ENCODE measurements at places on chromosomes 7 and 10.
A peak's percentile ranks its signal among the peaks of the same experiment; 100 is the strongest.

DNA sequence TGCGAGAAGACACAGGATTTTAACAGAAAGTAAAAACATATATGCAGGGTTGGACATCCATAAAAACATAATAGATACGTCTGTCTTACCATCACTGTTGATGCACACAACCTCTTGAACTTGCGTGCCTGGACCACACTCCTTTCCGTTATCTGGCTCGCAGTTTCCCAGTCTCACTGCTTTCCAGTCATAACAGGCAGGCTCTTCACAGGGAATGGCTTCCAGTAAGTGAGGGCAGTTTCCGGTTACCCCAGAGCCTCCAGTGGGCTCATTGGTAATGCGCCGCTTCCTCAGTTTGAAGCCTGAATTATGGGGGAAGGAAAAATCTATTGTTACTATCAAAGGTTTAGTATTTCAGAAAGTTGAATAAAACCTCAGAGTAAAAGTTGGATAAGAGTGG, 290.7 kb downstream of the THSD7A start:
- DNase-seq: no peak

- DNase-seq: no peak
These were observed 34.0 kb downstream of the DKK1 start for GRCh38 chr10:52348037-52348564.

DNA sequence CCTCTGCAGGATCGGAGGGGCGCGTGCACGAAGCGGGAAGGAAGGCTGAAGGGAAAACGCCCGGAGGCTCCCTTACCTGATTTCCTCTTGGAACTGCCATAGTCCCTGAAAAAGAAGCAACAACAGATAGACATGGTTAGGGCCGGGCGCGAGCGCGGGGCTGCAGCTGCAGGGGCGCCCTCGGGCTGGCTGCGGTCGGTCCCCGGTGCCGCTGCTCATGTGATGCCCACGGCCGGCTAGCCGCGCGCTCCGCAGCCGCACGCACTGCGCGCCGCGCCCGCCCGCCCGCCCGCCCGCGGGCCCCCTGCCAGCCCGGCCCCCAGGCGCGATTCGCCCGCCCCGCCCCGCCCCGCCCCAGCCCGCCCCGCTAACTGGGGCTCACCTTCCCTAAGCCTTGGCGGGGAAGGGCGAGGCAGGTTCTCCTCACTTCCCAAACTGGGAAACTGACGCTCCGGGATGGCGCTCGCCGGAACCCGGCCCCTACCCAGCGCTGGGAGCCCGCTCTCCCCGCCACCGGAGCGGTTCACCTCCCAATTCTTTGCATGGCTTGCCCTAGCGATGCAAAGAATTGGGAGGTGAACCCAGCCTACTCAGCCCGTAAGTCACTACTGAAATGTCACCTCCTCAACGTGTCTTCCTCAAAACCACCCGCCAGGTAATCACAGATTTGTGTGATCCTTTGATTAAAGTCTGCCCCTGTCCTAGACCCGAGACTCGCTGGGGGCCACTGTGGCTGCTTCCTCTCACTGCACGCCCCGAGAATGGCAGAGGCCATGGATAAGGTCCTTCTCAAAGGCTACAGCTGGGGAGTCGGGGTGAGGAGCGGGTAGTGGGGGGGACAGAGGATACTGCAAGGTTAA, 162.2 kb downstream of the SH3PXD2A start:
- DNase-seq: no peak

GRCh38 chr7:27680610-27681009, 17.9 kb upstream of the HIBADH start:
- peak; percentile 32 for DNase-seq

DNA sequence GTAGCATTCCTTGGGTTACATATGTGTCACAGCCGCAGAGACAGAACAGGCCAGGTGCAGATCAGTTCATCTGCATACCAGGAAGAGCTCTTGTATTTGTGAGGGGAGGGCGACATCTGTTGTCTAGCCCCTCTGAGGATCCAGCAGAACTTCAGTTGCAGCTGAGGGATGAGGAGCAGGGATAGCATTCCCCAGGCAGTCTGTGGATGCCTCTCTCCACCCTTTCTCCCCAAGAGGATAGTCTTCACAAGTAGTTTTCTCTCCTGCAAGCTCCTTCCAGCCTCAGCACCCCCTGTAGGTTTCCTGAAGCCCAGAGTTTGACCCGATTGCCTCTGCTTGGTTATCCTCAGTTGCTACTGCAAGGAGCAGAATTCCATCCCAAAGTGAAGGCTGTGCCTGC, 2.6 kb downstream of the SCD start:
- no peak for DNase-seq

DNA sequence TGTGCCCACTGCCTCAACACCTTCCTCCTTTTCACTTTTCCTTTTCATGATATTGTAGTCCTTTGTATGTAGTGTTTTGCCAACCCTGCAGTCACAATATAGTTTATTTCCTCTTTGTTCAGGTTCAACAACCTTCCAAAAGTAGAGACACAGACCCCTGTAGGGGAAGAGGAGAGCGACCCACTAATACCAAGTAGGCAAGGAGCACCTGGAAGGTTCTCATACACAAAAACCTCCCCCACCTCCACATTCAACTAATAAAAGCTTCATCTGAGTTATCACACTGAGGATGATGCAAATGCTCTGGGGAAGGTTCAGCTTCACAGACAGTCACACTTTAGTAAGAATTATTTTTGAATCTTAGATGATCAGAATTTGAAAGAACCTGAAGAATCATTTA, 41.6 kb downstream of the PIK3AP1 start:
- DNase-seq: no peak

DNA sequence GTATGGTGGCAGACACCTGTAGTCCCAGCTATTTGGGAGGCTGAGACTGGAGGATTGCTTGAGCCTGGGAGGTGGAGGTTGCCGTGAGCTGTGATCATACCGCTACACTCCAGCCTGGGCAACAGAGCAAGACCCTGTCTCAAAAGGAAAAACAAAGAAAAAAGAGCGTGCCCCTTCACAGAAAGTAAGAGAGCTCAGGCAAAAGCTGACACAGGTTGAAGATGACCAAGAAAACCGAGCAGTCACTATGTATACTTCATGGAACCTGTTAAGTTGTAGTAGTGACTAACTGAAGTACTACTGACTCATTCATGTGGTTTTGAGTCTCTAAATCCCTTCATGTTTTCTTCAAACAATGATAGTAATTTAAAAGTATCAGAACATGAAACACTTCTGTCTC, 1.2 kb upstream of the PRRT4 start:
- peak; percentile 66 for DNase-seq

DNA sequence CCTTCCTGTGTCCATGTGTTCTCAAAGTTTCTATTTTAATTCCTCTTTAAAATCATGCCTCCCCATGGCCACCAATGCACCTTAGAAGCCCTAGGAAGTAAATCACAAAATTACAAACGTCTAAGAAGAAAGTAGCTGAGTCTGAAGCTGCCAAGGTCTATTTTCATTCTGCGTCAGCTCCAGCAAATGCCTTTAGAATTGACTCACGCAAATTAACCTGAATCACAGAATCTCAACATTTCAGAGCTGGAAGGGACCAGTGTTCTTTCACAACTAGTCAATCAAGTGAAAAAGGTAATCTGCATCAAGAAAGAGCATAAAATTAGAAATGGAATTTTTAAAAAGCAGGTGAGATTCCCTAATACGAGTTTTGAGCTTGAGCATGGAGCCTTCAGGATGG, 1017.6 kb downstream of the SORCS3 start:
- DNase-seq: no peak

DNA sequence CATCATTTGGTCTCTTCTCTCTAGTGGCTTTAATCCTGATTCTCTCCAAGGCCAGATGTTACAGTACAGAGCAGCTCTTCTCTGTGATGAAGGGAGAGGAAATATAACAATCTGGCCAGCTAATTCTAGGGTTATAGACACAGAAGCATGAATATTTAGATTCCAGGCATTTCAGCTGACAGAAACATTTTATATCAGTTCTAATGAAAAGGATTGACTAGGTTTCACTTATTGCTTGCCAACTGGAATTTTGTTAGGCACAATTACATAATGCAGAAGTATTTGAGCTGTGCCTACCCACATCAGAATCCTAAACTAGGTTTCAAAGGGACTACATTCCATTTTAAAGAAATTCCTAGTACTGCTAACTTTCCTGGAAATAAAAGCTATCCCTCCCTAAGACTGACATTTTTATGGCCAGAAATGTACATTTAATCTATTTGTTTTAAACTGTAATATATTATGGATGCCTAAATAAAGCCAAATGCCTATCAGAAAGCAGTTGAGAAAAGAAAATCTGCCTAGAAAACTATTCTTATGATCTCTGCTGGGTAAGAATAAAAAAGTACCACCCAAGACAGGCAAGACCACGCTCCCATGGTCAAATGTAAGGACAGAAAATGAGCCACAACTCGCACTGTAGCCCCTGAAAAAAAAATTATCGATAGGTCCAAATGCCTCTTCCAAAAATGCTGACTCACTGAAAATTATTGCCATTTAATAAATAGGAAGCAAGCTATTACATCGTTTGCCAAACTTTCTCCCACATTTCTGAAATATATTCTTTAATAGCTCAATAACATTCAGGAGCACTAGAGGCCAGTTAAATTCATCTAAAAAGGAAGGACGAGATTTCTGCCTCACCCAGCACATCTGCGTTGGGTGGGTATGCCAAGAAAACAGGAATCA, 498.1 kb downstream of the KCNMA1 start:
- no peak for DNase-seq

- peak; percentile 70 for DNase-seq
These were observed 18.6 kb upstream of the IFIT2 start for GRCh38 chr10:89283025-89283935.

DNA sequence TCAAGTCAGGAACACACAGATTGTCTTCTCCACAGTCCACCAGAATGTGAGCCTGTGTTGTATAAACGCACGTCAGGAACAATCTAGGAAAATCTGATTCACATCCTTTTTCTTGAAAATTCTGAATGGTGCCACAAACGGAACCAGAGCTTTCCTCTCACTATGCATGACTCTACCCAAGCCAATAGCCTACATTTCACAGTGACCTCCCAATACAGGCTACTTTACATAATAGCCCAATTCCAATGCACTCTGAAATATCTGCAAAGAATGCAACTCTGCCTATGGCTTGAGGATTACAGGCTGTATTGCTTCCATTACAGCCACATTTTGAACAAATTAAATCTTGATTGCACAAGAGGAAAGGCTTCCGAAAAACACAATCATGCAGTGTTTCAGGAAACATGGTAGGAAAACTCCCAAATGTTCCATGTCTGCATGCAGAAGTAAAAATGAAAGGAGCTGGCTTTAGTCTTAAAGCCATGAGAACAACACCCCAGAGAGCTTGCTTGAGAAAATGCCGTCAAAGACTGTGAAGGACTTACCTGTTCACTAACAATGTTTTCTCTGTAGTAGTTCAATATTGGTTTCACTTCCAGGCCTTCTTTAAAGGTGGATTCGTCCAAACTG, 113.9 kb downstream of the ITGA8 start:
- DNase-seq: no peak

DNA sequence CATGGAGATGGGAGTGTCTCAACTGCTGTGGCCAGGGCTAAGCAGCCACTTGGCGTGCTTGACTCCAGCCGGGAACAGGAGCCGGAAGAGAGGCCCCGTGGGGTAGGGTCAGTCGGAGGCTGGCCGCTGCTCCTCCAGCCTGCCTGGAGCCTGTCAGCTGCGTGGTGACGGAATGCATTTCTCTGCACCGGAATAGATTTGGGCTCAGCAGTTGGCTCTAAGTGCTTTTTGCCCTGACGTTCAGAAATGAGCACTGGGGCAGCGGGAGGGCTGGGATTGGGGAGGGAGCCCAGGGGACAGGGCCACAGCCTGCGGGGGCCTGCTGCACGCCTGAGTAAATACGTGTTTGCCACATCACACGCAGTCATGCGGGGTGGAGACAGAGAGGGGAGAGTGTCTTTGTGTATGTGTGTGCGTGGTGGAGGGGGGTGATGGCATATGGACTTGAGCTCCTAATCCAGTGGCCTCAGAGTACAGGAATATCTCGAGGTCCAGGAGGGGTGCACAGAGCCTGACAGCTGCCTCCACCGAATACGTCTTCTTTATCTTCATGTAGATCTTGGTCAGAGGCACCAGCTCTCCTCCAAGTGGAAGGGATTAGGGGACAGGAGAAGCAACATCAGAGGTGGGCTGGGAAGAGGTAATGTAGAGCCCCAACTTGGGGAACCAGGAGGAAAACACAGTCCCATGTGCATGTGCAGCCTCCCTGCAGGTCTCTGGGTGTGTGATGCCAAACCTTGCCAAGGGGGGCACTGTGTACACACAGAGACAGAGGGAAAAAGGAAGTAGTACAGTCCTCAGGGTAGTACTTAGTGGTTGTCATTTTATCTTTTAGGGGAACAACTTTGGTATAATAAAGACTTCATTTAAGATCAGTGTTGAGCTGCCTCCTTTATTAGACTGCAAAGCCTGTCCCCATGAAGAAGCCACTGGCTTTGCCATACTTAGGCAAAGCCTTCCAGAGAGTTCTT, 151.4 kb downstream of the CDH23 start:
- peak; percentile 27 for DNase-seq

DNA sequence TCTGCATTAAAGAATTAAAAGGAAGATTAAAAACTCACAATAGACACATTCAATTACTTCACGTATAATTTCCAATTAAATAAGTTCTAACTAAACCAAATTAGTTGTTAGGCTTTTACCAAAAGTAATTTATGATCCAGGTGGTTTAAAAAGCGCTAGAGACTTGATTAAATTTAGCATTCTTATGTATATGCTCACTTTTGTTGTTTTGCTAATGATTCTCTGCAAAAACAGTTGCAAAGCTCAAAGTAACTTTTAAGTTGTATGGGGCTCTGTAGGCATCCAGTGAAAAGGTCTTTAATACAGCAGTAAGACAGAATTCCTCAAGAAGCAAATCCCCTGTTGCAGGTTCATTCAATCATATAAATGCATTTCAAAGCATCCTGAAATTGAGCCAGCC, 15.5 kb upstream of the PNPLA8 start:
- no peak for DNase-seq

DNA sequence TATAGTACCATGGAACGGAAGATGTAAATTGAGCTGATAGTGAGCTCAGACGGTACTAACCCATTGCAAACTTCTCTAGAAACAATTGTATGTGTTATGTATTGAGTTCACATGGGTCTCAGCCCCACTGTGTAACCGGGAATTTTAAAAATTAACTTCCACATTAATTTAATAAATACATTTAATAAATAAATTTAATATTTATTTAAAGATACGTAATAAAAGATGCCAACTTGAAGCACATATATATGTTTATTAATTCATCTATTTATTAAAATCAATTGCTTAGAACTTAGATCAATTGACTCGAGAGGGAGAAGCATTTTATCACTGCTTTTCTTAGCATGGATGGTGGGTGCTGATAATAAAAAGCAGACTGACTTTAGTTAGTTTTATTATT, 170.1 kb upstream of the NPVF start:
- DNase-seq: no peak

DNA sequence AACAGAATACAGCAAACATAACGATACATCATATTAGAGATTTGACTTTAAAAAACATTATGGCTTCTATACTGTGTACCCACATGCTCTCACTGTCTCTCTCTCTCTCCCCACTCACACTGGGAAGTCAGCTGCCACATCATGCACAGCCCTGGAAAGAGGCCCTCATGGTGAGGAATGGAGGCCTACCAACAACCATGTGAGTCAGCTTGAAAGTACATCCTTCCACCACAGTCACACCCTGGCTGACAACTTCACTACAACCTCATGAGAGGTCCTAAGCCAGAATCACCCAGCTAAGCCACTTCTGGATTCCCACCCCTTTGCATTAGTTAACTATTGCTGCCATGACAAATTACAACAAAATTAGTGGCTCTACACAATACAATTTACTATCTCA, 23.3 kb upstream of the GPR22 start:
- DNase-seq: peak; percentile 87

Data from fibroblast of mammary gland (primary cell).